Endothelial cell (in vitro differentiated cells): ENCODE measurements at places on chromosomes 5 and 9.

DNA sequence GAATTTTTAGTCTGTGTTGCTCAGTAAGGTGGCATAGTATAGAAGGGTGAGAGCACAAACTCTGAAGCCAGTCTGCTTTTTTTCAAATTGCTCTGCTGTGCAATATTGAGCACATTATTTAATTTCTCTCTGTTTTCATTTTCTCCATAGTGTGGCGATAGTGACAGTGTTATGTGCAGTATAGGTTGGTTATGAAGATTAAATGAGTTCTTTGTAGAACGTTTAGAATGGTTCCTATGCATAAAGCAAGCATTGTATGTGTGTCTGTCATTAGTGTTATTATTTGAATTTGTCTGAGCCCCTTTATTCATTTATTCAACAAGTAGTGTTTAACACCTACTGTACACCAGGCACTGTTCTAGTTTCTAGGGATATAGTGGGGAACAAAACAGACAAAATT is 9.2 kb downstream of the PRR16 start:
- DNase-seq = no peak

DNA sequence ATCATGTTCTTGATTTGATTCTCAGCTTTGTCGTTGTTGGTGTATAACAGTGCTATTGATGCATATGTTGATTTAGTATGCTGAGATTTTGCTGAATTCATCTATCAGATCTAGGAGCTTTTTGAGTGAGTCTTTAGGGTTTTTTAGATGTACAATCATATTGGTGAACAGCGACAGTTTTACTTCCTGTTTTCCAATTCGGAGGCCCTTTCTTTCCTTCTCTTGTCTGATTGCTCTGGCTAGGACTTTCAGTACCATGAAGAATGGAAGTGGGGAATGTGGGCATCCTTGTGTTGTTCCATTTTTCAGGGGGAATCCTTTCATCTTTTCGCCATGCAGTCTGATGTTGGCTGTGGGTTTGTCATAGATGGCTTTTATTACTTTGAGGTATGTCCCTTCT is 100.4 kb downstream of the SGCD start:
- no peak for DNase-seq

DNA sequence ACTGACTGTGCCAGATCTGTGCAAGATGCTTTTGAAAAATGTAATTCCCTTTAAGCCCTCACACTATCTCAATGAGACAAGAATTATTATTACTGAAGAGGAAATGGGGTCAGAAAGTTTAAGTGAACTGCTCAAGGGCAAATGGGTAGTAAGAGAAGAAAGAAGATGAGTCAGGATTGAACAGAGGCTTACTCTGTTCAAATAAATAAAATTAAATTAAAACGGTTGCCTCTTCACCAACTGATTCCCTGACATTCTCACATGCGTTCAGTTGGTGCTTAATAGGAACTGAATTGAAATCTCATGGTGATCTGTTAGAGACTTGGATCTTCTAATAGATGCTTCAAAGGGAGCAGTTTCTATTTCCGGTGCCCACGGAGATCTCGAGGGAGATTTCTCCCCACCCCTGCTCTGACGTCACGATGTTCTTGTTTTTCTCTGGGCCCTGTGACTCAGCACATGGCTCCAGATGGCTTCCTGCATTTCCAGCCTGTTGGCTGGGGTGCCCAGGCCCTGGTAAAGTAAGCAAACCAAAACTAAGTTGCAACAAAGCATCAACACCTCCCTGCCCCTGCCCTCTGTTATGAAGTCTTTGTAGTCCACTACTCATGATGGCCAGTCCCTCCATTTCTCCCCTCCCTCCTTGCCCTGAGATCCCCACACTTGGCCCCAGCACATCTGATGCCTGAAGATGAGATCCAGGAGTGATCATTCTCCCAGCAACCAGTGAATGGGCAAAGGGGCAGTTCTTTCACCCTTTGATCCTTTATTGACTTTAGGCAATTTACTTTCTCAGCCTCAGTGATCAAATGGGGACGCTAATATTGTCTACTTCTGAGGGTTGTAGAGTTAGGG is 106.1 kb upstream of the CPEB4 start:
- no peak for DNase-seq

- no peak for DNase-seq
Observed at GRCh38 chr5:81354093-81354492, 39.8 kb downstream of the ACOT12 start.

GRCh38 chr5:119290161-119290569 is 65.7 kb upstream of the TNFAIP8 start:
- no peak for DNase-seq

GRCh38 chr5:98767581-98767980 is 5.9 kb upstream of the RGMB start:
- no peak for DNase-seq

GRCh38 chr5:31280210-31280609 is 86.7 kb downstream of the CDH6 start:
- no peak for DNase-seq

- DNase-seq = no peak
Observed at GRCh38 chr9:73844135-73844534, 653.0 kb upstream of the RORB start.

- no peak for DNase-seq
Observed at GRCh38 chr5:51995773-51996306, 612.6 kb downstream of the ISL1 start.

GRCh38 chr5:10936081-10936855 is 175.2 kb upstream of the DAP start:
- DNase-seq = no peak

GRCh38 chr9:38227656-38228055 is 158.6 kb upstream of the SHB start:
- no peak for DNase-seq
